NCI-H345 (cell line): ENCODE measurements at places on chromosomes 7 and 10.
A peak's percentile ranks its signal among the peaks of the same experiment; 100 is the strongest.

DNA sequence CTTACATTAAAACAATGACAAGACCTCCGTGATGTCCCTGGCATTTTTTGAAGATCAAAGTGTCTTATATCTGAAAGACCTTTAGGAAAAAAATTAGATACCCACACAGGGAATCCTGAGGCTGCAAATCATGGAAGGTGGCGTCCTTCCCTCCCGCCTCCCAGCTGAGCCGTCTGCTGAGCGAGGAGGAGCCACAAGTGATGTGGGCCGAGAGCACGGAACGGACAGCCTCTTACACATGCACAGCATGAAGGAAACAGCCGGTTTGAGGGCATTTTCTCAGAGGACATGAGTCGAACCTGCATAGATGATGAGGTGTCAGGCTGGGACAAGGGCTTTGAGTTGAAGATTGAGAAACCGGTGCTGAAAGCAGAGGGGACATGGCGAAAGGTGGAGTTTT lies 163.3 kb downstream of the ADARB2 start:
- no peak for DNase-seq

DNA sequence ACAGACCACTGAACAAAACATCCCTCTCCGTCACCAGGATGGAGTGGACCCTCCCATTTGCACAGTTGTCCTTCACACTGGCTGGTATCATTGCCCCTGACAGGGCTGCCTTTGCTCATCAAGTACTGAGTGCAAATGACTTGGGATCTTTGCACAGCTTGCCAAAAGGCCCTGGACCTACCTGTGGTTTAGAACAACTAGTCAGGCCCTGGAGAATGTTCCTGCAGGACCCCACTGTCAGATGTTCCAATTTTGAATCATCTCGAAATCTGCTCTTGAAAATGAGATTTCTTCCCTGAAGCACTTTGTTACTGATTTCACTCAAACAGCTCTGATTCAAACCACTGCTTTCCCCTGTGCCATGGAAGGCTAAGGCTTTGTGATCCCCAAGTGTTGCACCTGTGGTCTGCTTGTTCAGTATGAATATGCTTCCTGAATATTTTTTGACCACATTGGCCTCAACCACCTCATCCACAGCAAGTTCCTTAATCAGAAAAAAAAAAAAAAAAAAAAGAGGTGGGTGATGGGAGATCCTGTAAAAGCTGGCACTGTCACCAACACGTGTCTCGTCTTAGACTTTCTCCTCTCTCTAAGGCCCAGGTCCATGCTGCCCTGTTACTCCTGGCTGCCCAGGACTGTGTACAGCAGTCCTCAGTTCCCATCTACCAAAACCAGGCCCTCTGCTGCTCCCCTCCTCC lies 2.7 kb upstream of the AOAH start:
- no peak for DNase-seq

- no peak for DNase-seq
Observed at GRCh38 chr7:107208563-107208962, 39.8 kb downstream of the HBP1 start.

- peak; percentile 68 for DNase-seq
Observed at GRCh38 chr7:50477640-50478039, 27.5 kb upstream of the FIGNL1 start.

DNA sequence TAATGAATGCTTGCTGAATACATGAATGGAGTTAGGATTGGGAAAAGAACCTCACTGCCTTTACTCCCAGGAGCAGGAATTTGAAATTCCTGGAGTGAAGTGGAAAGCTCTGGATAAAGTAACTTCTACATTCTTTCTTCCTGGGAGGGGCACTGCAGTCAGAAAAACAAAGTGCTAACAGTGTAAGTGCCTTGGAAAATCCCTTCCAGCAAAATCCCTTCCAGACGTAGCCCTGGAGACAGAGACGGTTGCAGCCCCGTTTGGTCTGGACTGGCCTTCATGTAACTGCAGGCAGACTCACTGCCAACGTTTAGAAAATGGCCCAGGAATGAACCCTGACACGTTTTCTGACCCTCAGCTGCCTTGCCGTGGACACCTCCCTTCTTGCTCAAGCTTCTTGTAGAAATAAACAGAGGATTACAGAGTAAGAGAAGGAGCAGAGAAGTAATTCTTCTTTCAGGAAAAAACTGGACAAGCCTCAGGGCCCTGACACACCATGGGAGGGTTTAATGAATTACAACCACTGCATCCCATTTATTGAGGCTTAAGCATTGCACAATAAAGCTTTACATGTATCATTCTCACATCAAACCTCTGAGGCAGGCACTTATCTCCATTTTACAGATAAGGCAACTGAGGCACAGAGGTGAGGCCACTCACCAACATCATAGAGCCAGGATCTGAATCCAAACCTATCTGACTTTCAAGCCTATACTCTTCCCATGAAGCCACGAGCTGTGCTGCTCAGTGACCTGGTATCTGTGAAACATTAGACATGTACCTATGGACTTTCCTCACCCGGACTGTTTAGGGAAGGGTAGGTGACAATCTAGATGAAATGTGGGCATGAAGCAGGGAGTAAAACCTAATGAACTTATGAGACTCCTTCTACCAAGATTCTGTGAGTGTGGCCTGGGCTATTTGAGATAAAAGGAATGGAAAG lies 7.8 kb downstream of the ITPRIP start:
- no peak for DNase-seq

- no peak for DNase-seq
Observed at GRCh38 chr7:129730159-129730558, 118.6 kb downstream of the NRF1 start.

DNA sequence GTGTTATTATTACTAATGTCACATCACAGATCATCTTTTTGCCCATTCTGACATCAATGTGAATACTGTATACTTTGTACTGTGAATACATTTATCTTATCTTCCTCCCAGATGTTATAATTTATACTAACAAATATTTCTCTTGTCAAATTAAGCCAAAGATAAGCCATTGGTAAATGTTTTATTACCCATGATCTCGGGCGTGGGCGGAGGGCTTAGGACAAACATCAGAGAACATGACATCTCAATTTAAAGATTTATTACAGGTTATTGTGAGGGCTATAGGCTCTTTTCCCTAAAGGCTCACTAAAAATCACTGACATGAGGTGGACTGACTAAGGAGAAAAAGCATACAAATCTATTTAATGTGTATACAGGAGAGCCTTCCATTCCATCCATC lies 58.2 kb upstream of the DGKB start:
- DNase-seq = no peak

GRCh38 chr7:18189500-18190126 lies 162.0 kb upstream of the PRPS1L1 start:
- no peak for DNase-seq

DNA sequence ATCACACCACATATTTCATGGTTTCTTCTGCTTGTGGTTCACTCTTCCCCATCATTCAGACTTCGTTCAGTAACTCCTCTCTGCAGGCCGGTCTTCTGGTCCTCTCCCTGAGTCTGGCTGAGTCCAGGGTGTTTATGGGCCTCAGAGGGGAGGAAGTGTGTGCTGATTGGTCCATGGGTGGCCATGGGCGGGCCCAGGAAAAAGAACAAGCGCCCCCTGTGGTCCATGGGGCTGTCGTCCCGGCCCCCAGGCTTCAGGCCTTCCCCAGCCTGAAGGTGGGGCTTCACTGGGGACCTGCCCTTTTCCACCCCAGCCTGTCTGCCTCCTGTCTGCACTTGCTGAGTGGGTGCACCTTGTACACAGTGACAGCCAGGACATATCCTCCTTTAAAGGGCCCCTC lies 123.7 kb downstream of the VIPR2 start:
- DNase-seq = no peak

- no peak for DNase-seq
Observed at GRCh38 chr10:7948371-7949000, 106.0 kb upstream of the GATA3 start.

GRCh38 chr7:139731802-139732470 lies 45.9 kb downstream of the HIPK2 start:
- peak; percentile 55 for DNase-seq

DNA sequence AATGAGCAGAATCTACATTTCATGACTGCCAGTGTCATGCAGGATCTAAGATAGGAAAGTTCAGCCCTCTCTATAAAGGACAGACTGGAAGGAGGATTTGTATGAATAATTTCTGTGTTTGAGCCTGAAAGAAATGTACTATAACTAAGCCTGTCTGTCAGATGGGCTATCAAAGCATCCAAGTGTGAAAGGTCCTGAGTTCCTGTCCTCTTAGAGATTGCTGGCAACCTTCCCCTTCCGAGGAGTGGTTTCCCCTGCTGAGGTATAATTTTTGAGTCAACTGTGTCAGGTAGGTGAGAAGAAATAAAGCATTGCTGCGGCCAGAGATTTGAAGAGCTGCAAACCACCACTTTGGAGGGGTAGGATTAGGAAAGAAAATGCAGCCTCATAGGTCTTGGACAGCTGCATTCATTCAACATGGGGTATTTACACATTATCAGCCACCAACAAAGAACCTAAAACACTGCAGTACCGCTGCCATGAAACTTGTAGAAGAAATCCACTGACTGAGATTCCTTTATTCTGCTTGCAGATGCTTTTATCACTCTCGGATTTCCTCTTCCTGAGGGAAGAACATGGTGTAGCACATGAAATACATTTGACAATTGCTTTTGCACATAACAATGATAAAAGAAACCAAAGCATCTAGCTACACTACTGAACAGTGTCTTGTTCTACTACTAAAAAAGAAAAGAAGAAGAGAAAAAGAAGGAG lies 189.1 kb downstream of the DGKI start:
- DNase-seq = no peak

- no peak for DNase-seq
Observed at GRCh38 chr10:117140525-117140902, 2.4 kb upstream of the VAX1 start.

GRCh38 chr10:59885430-59886134 lies 20.8 kb downstream of the CCDC6 start:
- DNase-seq = no peak
